ENCODE measurements at places on chromosomes 16 and 17.

DNA sequence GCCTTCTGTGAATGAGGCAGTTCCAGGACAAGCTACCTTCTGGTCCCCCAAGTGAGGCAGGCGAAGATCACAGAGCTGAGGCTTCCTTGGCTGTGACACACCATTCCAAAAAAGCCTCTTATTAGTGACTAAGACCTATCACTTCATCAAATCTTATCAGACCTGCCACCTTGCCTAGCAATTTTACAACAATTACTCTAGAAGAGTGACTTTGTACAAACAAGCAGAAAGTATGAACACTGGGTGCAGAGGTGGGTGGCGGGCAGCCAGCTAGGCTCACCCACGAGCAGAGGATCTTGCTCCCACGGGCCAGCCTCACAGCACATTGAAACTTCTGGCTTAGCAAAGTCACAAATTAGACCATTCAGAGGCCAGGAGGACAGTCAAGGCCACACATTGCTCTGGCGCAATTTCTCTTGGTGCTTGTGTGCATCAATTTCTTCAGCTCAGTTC lies 2.2 kb upstream of the ICAM2 start:
- no peak for DNase-seq

- no peak for DNase-seq
Observed at GRCh38 chr17:13212860-13213259, 195.0 kb upstream of the ELAC2 start.

DNA sequence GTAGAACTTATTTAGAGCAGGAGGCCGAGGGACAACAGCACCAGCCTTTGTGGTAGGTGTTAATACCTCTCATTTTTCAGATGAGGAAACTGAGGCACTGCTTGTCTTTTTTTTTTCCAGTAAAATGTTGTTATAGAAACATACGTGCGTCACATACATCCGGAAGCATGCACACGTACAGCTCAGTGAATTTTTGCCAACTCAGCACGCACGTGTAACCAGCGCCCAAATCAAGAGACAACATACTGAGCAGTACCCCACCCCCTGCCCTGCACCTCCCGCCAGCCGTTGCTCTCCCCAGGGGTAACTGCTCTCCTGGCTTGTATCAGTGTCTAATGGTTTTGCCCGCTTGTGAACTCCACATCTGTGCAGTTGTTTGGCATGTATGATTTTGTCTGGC lies 92.0 kb downstream of the CMIP start:
- no peak for DNase-seq

- DNase-seq, result no peak
Observed at GRCh38 chr16:86823888-86824671, 245.7 kb downstream of the FOXL1 start.

- DNase-seq, result no peak
Observed at GRCh38 chr17:6713130-6713917, at the start of gene SLC13A5. Gene SLC13A5 (minus strand): TSS chr17:6713369. CDS start chr17:6713333, 36 bp downstream.

DNA sequence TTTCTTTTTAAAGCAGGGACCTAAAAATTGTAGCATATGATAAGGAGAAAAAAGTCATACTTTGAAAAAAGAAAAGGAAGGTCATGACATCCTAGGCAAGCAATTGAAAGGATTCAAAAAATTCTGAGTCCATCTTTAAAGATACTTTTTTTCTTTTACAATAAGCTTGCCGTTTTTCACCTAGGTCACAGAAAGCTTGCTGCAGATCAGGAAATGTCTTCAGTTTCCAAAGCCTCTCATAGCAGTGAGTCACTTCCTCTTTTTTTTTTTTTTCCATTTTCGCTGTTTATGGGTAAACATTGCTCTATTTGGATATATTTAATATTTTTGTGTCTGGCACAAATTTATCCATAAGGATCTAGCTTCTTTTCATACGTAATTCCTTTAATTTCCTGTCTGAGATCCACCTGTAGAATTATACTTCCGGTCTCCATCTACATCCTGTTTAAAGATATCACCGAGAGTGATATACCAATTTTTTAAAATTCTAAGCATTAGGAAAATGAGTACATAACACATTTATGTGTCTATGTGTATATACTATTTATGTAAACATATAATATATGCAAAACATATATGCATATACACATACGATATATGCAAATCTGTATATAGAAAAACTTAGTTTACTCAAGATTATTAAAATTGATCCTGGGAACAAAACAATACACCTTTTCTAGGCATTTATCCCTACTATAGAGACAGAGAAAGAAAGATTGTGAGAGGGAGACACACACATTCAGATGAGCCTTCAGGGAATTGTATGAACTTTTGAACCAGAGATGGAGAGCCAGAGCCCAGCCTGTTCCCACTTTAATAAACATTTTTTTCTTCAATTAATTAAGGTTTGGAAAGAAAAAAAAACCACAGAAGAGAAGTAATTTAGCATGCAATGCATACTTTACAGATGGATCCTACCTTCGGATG lies 134.4 kb downstream of the SKAP1 start:
- no peak for DNase-seq

- DNase-seq, result no peak
Observed at GRCh38 chr17:11140501-11140900, 100.5 kb upstream of the SHISA6 start.

GRCh38 chr16:89815639-89816348 lies 653 bp downstream of the FANCA start:
- DNase-seq, result no peak

- no peak for DNase-seq
Observed at GRCh38 chr16:47888142-47888541, 267.7 kb downstream of the ABCC12 start.

- no peak for DNase-seq
Observed at GRCh38 chr16:22681554-22682291, 132.2 kb upstream of the HS3ST2 start.

DNA sequence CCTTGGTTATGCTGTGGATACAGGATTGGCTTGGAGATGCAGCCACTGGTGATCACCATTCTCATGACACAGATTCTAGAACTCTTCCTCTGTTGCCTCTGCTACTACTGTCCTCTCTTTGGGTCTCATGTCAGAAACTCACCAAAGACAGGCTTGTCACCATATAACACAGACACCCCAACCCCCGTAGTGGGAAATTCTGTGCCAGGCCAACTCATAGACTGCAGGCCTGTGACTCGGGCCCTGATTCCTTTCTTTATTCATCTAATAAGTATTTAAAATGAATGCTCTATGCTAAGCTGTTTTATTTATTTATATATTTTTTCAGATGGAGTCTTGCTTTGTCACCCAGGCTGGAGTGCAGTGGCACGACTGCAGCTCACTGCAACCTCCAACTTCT lies 9.5 kb downstream of the CYB5D2 start:
- DNase-seq, result no peak

- DNase-seq, result no peak
Observed at GRCh38 chr17:57900991-57901743, 51.3 kb upstream of the MRPS23 start.

DNA sequence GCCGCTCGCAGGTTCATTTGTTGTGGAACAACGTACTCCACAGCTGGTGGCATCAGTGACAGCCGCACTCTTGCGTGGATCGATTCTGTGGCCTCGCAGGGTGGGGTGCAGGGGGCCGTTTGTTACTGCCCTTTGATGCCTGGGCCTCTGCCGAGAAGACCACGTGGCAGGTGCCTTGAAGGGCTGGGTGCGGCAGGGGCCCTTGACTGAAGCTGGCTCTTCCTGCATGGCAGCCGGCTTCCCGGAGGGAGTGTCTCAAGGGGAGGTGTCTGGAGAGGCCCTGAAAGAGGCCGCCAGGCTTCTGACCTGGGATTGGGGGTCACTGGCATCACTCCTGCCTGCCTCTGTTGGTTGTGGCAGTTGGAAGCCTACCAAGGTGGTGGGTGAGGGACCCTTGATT lies 43.8 kb downstream of the TBCD start:
- no peak for DNase-seq

DNA sequence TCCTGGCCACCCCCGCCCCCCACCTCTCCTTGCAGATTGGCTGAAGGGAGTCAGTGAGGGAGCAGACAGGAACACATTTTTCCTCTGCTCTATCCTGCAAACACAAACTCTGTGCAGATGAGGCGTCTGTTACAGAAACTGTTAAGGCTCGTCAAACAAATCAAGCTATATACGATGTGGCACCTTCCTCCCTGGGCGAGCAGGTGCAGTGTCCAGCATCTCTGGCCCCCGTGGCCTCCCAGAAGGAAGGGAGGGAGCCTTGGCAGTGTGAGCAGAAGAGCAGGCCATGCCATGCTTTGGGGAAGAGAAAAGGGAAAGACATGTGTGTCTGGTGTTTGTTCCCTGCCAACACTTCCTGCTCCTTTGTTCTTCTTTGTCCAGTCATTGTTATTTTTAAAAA lies 267.8 kb downstream of the UTP18 start:
- DNase-seq, result no peak

DNA sequence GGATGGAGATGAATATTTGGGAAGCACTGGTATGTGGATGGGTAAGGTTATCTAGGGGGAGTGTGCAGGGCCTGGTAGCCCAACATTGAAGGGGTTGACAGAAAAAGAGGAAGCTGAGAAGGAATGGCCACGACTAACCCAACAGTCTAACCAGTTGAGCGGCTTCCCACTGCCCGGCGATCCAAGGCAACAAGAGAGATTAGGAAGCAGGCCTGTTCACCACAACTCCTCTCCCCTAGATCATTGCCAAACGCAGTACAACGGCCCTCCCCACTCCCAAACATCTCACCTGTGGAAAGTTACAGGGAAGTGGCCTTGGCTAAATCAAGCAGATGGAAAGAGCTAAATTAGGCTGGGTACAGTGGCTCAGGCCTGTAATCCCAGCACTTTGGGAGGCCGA lies 11.2 kb upstream of the RANGRF start:
- no peak for DNase-seq

DNA sequence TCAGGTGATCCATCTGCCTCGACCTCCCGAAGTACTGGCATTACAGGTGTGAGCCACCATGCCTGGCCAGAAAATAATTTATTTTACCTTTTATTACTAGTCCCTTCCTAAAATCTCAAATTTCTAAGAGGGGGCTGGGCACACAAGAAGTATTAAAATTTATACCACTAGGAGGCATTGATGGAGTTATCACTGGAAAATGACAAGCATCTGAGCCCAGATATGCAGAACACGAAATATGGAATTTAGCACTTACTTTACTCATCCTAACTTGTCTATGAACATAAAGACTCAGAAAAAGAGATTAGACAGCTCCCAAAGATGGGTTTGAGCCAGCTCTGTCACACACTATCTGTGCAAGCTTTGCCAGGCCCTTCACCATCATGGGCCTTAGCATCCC lies 46.4 kb downstream of the STAT5A start:
- DNase-seq, result no peak

DNA sequence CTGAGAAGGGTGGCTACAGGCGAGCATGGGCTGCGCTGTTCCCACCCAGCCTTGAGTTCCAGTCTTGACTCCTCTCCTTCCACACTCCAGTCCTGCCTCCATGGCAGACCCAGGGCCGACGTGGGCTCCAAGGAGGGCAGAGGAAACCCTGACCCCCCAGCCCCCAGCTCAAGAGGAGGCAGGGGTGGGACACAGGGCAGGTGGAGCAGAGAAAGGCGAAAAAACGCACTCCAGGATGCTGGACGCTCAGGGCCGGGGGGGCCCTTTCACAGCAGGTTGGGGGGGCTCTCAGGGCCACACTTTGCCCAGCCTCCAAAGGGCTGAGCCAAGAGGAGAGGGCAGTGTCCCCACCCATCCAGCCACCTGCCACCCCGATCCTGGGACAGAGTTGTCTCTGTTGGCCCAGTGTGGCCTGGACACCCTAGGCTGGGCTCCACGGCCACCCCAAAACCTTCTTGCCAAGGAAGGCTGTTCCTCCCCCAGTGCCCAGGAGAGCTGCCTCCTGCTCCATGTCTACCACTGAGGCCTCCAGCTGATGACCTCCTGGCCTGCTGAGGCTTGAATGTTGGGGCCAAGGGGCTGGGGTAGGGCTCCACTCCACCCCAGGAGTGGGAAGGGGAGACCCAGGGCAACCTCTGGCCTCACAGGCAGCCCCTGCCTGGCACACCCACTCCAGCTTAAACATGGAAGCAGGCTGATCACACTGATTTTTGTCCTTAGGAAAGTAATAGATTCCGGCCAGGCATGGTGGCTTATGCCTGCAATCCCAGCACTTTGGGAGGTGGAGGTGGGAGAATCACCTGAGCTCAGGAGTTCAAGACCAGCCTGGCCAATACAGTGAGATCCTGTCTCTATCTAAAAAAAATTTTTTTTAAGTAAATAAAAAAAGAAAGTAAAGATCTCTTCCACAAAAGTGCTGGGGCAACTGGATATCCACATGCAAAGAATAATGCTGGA lies 7.4 kb upstream of the CCDC57 start:
- no peak for DNase-seq

All from activated CD4-positive, alpha-beta T cell treated with anti-CD3 and anti-CD28 coated beads, Interleukin-2, amount 50 U/mL, for 1 hour (primary cell).